Activated CD4-positive, alpha-beta T cell treated with anti-CD3 and anti-CD28 coated beads, Interleukin-2, amount 50 U/mL, for 48 hours (primary cell): ENCODE measurements at places on chromosomes 6 and 20.
A peak's percentile ranks its signal among the peaks of the same experiment; 100 is the strongest.

DNA sequence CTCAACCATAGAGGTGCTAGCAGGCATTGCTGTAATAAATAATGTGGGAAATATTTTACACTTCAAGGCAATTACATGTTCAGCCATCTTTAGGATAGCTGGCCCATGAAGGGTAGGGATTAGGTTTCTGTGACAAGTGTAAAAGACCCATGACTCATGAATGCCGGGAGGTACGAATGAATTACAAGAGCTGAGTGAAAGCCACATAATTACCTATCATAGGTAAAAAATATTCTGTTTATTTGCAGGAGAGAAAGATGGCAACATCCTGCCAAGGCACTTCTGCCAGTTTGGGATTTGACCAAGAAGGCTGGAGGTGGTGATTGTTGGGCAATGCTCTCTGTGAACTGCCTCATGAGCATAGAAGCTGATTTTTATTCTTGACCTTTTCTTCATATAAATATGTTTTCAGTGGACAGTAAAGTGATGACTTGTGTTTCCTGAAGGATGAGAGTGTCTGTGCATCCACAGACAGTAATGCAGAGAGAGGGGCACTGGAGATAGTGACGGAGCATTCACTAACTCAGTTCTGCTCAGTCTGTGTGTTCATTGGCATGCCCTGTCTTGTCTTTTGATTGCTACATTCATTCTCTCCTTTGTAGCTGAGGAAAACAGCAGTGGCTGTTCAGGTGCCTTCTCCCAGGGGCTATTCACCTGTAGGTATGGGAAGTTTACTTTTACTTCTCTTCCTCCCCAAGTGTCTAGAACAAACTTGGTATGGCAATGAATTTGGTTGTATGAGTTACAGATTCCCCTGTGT is 481.1 kb downstream of the TFAP2B start:
- no peak for DNase-seq

DNA sequence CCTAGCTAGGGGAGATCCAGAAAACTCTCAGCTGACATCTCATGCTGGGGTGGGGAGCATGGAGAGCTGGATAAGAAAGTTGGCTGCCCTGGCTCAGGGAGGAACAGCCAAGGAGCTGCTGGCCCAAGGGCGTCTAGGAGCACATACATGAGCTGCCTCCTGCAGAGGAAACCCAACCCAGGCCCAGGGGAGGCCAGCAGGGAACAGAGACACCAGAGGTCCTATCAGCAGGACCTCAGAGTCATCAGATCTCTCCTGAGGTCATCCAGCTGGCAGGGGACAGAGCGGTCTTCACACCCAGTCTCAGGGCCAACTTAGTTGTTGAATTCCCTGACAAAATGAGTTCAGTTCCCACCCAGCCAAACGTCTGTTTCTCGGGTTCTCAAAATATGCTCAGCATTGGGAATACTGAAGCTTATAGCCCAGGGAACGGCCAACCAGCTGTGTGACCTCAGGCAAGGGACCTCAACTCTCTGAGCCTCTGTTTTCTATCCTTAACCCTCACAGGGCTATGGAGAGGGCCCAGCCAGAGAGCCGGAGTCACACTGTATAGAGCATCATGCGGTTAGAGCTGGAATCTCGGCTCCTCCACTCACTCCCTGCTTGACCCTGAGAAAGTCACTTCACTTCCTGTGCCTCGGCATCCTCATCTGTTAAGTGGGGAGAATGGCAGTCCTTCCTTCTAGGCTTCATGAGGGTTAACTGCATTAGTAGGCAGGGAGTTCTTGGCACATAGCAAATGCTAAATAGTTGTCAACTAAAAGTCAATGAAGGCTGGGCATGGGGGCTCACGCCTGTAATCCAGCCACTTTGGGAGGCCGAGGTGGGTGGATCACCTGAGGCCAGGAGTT is 13.8 kb downstream of the ADA start:
- DNase-seq, result no peak

DNA sequence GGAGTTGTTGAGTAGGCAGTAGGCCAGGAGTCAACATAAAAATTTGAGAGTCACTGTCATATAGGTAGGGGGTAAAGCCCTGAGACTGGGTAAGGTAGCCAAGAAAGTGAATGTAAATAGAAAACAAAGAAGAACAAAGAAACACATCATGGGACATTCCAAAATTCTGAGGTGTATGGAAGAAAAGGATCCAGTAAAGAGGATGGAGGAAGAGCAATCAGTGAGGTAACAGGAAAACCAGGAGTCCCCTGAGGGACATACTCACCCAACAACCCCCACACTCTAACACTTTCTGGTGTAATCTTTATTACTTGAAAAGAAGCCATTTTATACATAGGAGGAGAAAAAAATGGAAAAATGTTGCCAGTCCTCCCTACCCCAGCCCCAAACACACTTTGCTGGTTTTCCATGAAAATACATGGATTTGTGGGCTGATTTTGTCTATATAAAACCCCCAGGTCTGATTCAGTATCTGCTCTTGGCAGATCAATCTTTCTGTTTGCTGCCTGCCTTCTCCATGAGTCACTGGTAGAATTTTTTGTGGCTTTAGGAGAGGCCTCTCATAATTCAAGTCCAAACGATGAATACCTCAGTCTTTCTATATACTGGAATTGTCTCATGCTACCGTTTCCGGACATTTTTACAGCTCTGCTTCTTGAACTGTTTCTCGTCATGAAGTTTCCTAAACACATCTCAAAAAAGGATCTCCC is 271.4 kb upstream of the MAN1A1 start:
- no peak for DNase-seq

DNA sequence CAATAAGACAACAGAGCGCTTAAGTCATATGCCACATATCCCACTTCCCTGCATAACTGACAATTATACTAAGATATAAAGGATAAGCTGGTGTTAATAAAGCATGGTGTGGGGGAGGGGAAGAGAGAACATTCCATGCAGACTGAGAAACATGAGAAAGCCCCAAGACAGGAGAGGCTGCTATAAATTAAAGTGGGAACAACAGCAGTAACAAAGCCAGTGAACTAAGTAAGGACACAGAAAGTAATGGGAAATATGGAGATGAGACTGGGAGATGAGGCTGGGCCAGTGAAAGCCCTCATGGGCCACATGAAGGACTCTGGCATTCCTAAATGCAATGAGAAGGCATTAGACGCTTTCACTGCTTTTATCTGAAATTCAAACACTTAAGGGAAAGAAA is 41.3 kb downstream of the SESN1 start:
- DNase-seq, result no peak

DNA sequence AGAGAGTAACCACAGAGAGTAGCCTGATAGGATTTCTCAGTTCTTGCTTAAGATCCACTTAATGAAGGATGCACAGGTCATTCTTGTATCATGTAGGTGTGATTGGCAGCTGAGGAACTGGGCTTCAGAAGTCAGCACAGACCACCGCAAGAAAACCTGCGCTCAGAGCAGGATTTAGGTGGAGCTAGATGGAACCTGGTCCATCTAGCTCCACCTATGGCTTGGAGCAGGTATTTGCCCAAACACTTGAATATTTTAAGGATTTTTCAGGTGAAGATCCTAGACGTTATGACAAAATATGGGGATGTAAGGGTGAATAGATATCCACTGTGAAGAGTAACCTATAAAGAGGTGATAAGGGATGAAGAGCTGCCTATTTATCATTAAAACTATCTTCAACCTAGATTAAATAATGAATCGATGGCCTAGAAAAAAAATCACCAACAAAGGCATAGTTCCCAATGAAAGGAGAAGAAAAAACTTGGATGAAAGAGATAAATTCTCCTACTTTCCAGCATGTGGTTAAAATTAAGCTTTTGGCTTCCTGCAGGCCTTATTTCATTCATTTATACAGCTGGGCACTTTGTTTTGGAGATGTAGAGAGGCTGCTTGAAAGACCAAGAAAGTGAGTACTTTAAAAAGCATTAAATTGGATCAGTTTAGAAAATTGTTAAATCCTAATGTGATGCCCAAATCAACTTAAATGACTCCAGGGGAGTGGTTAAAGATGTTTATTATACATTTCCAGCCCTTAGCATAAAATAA is 778.4 kb upstream of the GJE1 start:
- no peak for DNase-seq

DNA sequence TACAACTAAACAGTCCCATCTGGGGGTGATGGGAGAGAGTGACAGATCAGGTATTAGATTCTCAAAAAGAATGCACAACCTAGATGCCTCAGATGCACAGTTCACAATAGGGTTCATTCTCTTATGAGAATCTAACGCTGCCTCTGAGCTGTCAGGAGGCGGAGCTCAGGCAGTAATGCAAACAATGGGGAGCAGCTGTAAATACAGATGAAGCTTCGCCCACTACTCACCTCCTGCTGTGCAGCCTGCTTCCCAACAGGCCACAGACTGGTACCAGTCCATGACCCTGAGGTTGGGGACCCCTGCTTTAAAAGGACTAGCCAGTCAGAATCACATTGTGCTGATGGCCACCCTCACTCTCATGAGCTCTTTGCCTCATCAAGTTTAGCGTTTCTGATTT is 247.0 kb upstream of the KCNQ5 start:
- no peak for DNase-seq

DNA sequence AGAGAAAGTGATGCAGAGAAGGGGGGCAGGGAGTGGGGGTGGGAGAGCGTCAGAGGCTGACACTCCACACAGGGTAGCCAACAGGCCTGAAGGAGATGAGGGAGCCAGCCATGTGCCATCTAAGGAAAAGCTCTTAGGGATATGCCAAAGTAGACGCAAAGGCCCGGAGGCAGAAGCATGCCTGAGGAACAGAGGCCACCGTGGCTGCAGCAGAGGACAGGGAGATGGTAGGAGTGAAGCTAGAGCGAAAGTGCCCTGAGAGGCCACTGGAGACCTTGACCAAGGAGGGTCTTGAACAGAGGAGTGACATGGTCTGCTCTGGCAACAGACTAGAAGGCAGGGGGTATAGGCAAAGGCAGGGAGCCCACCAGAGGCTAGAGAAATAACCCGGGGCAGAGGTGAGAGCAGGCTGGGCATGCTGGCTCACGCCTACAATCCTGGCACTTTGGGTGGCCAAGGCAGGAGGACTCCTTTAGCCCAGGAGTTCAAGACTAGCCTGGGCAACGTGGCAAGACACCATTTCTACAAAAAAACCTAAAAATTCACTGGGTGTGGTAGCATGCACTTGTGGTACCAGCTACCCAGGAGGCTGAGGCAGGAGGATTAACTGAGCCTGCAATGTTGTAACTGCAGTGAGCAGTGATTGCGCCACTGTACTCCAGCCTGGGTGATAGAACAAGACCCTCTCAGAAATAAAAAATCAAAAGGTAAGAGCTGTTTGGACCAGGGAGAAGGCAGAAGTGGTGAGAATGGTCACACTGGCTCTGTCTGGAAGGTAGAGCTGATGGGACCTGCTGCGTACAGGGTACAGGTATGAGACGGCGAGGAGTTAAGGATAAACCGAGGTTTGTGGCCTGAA is 6.3 kb downstream of the RRBP1 start:
- DNase-seq, result no peak

GRCh38 chr6:28927846-28928245 is 4.1 kb upstream of the TRIM27 start:
- DNase-seq, result no peak

GRCh38 chr6:124984668-124985338 is 22.6 kb downstream of the RNF217 start:
- DNase-seq, result no peak

DNA sequence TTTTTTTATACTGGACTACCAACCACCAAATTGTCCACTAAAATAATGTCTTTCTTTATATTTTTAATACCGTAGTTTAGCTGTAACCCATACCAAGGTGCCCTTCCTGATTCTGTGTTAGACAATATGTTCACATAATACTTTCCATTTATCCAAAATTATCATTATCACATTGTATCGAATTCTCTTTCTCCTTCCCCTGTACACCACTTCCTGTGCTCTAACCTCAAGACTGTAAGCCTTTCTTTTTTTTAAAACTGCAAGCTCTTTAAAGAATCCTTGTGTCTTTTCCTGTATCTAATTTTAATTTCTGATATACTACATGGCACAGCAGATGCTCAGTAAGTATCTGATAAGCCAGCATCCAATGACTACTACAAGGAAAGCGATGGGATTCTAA is 917.5 kb downstream of the EYS start:
- no peak for DNase-seq

DNA sequence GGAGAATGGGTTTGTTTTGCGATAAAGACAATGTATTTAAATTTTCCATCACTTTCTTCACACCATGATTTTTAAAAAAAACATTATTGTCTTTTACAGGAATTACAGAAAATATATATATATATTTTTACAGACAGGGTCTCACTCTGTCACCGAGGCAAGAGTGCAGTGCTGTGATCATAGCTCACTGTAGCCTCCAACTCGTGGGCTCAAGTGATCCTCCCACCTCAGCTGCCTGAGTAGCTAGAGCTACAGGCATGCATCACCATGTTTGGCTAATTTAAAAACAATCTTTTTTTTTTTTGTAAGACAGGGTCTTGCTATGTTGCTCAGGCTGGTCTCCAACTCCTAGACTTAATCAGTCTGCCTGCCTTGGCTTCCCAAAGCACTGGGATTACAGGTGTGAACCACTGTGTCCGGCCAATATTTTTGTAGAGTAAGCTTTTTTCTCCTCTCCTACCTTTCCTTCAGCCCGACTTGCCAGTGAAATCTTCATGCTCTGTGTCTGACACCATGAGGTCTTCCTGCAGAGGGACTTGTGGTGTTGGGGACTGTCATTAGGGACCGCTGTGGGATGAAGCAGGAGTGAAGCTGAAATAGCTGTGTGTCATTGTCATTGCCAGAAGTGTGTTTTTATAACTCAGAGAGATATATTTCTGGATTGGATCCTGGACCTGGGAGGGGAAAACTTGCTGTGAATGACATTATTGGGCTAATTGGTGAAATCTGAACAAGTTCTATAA is 13.2 kb downstream of the DSP start:
- DNase-seq, result no peak

DNA sequence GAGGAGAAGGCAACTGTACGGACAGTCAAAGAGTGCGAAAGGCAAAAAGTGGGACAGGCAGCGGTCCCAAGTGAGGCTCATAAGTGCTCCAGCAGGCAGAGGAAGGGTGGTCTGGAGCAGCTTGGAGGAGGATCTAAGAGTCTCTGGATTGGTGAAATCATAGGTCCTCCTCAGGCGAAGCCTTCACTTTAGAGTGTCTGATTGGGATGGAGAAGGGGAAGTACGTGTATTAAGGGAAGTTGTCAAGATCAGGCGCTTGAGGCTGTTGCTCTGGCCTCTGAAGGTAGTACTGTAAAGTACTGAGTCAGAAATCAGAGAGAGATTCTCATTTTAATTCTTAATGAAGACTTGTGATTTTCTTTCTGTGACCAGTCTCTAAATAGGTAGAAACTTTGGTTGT is 185.6 kb downstream of the KIF16B start:
- DNase-seq, result no peak

DNA sequence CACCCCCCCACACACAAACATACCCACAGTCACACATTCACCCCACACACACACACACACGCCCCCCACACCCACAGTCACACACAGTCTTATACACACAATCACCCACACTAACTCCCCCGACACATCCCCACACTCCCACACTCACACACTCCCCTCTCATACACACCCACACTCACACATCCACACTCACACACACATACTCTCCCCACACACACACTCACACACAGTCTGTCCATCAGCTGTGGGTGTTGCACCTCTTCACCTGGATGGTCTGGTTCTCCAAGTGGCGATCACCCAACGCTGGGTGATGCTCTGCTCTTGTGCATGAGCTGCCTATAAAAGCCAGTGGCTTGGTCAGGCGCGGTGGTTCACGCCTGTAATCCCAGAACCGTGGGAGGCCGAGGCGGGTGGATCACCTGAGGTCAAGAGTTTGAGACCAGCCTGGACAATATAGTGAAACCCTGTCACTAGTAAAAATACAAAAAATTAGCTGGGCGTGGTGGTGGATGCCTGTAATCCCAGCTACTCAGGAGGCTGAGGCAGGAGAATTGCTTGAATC is 158.9 kb downstream of the SMOC2 start:
- no peak for DNase-seq

GRCh38 chr6:34391786-34392496 is 528 bp downstream of the NUDT3 start:
- DNase-seq, result peak; percentile 50
